ENCODE measurements at places on chromosomes 3 and 15.
A peak's percentile ranks its signal among the peaks of the same experiment; 100 is the strongest.

GRCh38 chr3:152289708-152290107, 21.0 kb downstream of the MBNL1 start:
- H3K4me1 ChIP-seq = no peaks in the 10 kb centered on the region
- no peak overlapping the region for H3K4me3 ChIP-seq
- H3K27ac ChIP-seq = no peak overlapping the region
- no peaks in the 10 kb centered on the region for H3K36me3 ChIP-seq

DNA sequence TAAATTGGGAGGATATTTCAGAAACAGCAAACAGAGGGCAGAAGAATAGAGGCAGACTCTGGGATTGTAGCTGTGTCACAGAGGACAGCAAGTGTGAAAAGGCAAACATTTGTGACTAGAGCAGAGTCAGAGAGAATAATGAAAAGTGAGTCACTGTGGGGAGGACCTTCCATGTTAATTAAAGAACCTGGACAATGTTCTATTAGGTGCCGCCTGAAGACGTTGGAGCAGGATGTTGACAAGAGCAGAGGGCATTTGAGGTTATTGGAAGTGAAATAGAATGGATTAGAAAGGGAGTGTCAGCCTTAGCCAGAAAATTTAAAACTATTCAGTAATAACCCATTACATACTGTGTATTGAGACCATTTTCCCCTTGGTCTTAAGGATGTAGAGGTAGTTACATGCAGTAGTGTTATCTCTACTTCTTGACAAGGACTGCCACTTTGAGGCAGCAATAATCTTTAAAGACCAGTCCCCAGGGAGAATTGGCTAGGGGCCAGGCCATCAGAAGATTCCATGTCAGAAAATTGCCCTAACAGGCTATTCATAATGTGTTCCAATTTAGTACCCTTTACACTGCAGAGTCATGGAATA, 5.8 kb downstream of the ACKR2 start:
- H3K27ac ChIP-seq = peak overlapping the region; percentile 75
- DNase-seq = no peak

DNA sequence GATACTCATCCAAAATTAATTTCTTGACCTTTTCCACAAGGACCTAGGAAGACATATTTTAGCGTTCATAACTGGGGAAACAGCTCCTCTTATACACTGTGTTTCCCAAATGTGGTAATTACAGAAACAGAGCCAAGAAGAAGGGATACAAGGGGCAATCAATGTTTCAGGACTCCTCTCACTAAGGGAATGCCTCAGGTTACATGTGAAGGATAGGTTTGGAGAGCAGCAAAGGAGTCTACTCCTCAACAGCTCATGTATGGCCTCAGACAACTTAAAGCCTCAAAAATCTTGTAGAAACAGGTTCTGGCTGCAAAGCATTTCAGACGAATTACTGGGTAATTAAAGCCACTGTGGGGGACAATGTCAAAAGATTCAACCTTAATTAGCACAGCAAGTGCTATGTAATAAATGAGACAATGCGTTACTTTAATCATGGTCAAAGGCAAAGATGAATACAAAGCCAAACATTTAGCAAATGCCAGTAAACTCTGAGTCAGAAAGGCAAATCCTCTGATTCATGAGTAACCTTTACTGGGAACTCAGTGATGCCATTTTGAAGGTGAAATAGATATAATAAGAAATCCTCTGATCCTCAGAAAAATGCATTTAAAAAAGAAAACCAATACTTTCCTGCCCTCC, 1111.2 kb downstream of the TUSC7 start:
- H3K4me3 ChIP-seq = no peak overlapping the region
- no peaks in the 10 kb centered on the region for H3K36me3 ChIP-seq
- no peak for DNase-seq
- H3K27ac ChIP-seq = no peak overlapping the region

DNA sequence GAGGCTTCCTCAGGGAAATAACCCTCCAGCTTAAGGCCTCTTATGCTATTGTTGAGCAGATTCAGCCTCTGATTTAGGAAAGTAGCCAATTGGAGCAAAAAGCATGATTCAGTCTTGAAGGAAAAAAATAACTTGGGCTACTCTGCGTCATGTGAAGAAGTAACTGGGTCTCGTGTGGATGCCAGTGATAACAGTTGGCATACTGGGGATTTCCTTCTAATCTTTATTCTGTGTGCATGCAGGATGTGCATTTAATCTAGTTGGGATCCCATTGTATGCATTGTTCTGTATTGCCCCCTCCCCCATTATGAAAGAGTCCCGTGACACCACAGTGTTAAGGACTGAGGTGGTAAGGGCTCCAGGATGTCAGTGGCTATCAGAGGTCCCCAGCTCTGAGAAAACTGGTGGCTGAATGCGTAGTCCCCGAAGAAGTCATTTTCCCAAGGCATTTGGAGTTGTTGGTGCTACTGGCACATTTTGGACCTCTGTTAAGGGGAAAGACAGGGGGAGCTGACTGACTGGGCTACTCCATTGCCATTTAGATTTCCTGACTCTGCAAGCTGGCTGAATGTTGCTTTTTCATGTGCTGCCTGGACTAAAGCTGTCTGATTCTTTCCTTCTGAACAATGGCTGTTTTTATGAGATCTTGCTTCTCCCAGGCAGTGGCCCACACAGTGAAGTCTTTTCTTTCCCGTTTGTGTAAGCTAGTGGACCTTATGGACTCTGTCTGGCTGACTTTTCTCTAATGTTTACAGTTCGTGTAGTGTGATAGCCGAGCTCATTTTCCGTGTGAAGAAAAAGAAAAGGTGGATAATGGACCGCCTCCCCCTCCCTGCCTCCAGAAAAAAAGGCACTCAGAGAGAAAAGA, 38.4 kb upstream of the TRAK1 start:
- no peaks in the 10 kb centered on the region for H3K36me3 ChIP-seq
- no peaks in the 10 kb centered on the region for H3K4me1 ChIP-seq
- H3K4me3 ChIP-seq = no peak overlapping the region

- H3K4me1 ChIP-seq = no peaks in the 10 kb centered on the region
- H3K36me3 ChIP-seq = no peaks in the 10 kb centered on the region
- no peak overlapping the region for H3K4me3 ChIP-seq
These were observed 12.3 kb downstream of the EIF1B start for GRCh38 chr3:40321818-40322217.

DNA sequence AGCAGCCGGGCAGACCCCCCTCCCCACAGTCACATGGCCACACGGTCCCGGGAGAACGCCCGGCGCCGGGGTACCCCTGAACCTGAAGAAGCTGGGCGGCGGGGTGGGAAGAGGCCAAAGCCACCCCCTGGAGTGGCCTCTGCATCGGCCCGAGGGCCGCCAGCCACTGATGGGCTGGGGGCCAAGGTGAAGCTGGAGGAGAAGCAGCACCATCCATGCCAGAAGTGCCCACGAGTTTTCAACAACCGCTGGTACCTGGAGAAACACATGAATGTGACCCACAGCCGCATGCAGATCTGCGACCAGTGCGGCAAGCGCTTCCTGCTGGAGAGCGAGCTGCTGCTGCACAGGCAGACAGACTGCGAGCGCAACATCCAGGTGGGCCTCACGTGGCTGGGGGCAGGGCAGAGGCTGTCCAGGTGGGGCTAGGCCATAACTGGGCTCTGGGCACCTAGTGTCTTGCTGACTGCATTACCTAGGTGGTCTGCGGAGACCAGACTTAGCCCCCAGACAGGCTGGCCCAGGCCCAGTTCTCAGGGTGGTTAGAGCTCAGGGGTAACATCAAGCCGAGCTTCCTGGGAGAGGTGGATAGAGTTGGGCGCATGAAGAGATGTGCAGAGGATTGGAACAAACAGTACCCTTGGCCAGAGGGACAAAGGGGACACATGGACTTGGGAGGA, 6.1 kb downstream of the ZBTB47 start:
- H3K4me3 ChIP-seq = no peak overlapping the region
- H3K27ac ChIP-seq = peak overlapping the region; percentile 21
- no peaks in the 10 kb centered on the region for H3K36me3 ChIP-seq
- H3K4me1 ChIP-seq = no peaks in the 10 kb centered on the region

Measured in breast epithelium (tissue), 4 donors.